ENCODE measurements at places on chromosomes 7 and 10.
A peak's percentile ranks its signal among the peaks of the same experiment; 100 is the strongest.

DNA sequence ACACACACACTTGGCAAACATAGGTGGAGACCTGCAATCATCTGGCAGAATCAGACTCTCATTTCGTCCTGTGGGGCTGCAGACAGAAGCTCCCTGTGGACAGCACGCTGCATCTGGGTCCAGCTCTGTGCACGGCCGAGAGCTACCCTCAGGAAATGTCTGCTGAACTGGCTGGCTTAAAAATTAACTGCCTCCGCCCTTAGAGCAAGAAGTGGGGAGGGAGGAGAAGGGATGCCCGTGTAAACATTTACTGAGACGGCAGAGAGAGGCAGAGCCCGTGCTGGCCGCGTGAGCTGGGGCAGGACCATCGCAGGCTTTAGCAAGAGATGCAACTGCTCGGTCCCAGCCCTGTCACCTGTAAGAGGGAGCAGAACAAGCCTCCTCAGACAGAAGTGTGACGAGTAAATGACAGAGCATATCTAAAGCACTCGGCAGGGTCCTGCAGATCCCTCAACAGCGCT, 81.8 kb downstream of the TNS3 start:
- DNase-seq = no peak

GRCh38 chr7:12553416-12553815, 17.1 kb upstream of the SCIN start:
- no peak for DNase-seq

GRCh38 chr10:72260239-72260975, 13.3 kb upstream of the DDIT4 start:
- DNase-seq = peak; percentile 88

- no peak for DNase-seq
Observed at GRCh38 chr7:115522174-115522573, 508.4 kb downstream of the TFEC start.

DNA sequence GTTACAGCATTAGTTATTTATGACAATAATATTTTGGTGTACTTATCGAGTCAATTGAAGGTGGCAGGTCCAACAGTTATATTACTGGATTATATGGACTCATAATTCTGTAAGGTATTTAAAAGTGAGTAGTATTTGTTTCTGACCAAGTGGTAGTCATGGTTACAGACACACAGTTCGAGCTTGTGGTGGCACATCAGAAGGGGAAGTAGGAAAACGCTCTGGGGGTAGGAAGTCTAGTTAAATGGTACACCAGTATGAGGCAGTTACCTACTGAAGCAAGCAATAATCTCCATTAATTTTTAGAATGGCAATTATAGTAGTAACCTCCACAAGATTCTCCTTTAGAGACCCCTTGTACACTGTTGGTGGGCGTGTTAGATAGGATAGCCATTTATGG, 541.2 kb downstream of the ETV1 start:
- DNase-seq = no peak

DNA sequence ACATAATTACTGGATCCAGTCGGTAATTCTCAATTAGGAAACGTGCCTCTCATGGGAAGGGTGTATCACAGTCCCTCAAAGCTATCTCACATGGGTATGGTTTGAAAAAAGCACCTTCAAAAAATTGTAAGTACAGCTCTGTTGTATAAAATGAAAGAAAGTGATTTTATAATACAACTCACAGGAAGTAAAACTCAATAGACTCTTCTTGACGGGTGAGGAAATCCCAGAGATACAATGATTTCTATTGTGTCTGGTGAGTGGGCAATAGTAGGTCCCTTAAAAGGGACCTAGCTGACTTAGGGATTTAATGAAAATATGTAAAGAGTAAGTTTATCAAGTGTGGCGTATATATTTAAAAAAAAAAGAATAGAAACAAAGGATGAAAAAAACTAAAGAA, 27.0 kb downstream of the TASOR2 start:
- no peak for DNase-seq

DNA sequence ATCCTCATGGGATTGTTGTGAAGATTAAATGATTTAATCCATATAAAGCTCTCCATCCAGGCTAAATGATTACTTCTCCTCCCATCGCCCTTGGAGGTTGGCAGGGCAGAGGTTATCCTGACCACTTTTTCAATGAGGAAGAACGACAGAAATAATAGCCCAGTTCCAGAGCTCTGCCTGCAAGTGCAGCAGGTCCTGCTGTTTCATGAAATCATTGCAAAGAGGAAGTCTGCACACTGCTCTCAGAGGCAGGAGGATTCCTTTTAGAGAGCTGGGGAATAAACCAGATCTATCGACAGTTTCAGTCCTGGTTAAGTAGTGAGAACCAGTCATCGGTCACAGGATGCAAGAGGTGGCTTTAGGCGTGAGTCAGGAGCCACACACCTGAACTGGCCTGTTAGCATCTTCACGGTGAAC, 25.0 kb upstream of the CDH23 start:
- peak; percentile 56 for DNase-seq

- DNase-seq = no peak
Observed at GRCh38 chr7:151402029-151402835, 7.6 kb downstream of the WDR86 start.

DNA sequence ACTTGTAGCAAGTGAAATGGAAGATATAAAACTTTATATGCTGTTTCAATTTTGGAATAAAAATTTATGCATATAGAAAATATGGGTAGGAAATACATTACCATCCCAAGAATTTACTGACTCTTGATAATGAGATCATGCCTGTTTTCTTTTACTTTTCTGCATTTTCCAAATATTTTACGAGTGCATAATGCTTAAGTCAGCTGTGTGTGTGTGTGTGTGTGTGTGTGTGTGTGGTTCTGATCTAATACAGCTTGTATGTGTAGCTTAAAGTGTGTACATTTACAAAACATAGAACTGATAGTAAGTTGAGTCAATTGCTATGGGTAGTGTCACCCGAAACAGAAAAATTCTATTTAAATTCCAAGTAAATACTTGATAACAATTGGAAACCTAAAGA, 315.9 kb upstream of the LRRN3 start:
- no peak for DNase-seq

GRCh38 chr7:45236666-45237065, 79.1 kb downstream of the RAMP3 start:
- no peak for DNase-seq

DNA sequence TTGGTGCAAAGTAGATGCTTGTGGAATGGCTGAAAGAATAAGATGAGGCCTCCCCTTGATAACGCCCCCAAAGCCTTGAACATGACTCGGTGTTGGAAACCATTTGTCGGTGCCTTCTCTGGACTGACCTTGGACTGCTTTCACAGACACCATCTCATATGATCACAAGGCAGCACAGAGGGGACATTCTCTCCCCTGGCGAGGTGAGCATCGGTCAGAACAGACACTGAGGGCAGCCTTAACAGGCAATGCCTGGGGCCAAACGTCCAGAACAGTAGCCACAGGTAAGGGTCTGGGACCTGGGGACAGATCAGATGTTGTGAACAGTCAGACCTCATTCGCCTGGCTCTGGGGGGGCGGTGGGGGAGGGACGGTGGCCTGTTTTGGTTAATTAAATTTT, 2.8 kb upstream of the TRRAP start:
- no peak for DNase-seq

- DNase-seq = no peak
Observed at GRCh38 chr7:19110776-19111175, 6.7 kb downstream of the TWIST1 start.

DNA sequence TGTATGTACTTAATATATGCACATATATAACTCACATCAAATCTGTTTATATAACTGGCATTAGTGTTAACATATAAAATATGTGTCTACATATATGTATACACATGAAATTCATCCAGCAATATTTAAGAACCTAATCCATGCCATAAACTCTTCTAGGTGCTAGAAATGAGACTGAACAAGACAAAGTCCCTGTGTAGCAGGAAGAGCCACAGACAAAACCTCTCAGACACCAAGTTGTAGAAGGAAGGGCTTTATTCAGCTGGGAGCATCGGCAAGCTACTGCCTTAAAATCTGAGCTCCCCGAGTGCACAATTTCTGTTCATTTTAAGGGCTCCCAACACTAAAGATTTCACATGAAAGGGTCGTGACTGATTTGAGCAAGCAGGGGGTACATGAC, 52.5 kb downstream of the CRPPA start:
- no peak for DNase-seq

GRCh38 chr7:143360788-143361551, 1.5 kb downstream of the FAM131B start:
- no peak for DNase-seq

DNA sequence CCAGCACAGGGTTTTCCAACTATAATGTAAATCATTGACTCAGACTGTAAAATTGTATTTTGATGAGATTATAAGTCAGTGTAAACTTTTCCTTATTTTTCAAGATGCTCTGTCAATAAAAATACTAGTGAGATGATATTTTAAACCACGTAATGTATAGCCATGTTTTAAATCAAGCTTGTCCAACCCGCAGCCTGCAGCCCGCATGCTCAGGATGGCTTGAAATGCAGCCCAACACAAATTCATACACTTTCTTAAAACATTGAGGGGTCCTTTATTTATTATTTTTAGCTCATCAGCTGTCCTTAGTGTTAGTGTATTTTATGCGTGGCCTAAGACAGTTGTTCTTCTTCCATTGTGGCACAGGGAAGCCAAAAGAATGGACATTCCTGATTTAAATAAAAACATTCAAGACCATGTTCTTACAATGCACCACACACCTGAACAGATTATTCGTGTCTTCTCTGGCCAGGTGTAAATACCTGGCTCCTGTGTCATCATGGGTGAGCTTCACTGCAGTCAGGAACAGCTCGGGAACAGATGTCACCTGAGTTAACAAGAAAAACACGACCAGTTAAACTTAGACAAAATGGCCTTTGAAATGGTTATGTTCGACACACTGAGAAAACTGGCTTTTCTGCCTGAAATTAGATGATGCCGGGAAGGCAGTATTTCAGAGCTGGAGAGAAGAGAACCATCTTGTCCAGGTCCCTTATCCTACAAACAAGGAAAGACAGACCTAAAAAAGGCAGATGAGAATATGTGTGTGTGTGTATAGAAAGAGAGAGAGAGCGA, 5.9 kb downstream of the PITRM1 start:
- DNase-seq = no peak

DNA sequence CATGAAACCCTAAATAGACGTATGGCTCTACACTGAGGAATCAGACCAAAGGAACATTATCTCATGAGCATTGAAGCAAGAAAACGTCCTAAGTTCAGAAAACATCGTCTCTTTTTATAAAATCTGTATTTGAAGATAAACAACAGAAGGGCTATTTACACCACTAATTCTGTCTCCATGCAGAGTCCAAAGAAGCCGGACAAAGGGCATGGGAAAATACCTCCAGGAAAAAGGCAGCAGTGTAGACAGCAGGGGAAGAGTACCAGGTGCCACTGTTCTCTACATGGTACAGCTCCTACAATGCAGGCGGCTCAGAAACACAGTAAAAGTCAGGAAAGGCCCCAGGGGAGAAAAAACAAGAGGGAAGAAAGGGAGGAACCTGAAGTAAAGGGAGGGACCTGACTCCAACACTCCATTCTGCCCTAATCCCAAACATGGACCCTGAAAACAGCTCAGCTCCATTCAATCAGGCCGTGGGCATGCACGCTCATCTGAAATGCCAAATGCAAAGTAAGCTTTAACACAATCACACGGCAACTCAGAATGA, 17.5 kb downstream of the FAM171A1 start:
- DNase-seq = no peak

GRCh38 chr7:45709168-45710042, 135.2 kb downstream of the ADCY1 start:
- DNase-seq = no peak

DNA sequence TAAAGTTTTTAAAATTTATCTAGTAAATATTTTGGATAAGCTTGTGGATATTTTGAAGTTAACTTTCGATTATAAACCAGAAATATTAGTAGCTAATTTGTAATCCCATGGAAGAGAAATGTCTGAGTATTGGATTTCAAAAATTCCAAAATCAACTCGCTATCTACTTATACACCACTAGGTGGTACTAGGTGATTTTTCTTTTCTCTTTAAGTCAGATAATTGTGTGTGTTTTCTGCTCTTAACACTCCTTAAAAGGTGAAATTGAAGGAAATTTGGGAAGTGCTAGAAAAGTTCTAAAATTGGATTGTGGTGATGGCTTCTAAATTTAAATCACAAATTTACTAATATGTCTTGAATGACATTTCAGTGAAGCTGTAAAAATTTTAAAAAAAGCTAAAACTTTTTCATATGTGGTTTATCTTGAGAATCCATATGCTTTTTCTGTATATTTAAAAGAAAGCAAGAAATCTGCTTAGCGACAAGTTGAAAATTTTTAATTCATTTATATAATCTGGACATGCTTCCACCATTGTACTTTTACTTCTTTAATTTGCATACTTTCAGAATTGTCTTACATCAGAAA, 90.2 kb downstream of the IPMK start:
- DNase-seq = no peak

- DNase-seq = no peak
Observed at GRCh38 chr10:73779539-73780197, 2.2 kb upstream of the CHCHD1 start.

DNA sequence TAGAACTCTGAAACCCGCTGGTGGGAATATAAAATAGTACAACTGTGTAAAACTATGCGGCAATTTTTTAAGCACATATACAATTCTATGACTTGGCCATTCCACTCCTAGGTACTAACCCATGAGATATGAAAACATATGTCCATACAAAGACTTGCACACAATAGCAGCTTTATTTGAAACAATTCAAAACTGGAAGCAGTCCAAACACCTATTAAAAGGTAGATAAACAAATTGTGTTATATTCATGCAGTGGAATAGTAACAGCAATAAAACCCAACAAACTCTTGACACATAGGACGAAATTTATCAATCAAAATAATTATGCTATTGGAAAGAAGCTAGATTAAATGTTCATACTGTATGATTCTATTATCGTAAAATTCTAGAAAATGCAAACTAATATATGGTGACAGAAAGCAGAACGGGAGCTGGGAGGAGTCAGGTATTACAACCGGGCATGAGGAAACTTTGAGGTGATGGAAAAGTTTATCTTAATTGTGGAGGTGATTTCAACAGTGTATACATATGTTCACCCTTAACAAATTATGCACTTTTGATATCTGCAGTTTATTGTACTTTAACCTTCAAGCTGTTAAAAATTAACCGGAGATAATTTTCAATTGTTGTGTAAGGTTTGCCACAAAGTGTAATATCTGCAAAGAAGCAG, 803 bp upstream of the STK31 start:
- no peak for DNase-seq

GRCh38 chr7:1810961-1811849, 141.1 kb downstream of the ELFN1 start:
- no peak for DNase-seq

GRCh38 chr7:128740996-128741395, 1.8 kb downstream of the CALU start:
- no peak for DNase-seq

GRCh38 chr10:59625721-59626522, 83.7 kb downstream of the SLC16A9 start:
- DNase-seq = peak; percentile 35
